ENCODE measurements at places on chromosomes 1 and 21.

- DNase-seq: no peak
These were observed 213.7 kb downstream of the KCNH1 start for GRCh38 chr1:210920258-210920657.

DNA sequence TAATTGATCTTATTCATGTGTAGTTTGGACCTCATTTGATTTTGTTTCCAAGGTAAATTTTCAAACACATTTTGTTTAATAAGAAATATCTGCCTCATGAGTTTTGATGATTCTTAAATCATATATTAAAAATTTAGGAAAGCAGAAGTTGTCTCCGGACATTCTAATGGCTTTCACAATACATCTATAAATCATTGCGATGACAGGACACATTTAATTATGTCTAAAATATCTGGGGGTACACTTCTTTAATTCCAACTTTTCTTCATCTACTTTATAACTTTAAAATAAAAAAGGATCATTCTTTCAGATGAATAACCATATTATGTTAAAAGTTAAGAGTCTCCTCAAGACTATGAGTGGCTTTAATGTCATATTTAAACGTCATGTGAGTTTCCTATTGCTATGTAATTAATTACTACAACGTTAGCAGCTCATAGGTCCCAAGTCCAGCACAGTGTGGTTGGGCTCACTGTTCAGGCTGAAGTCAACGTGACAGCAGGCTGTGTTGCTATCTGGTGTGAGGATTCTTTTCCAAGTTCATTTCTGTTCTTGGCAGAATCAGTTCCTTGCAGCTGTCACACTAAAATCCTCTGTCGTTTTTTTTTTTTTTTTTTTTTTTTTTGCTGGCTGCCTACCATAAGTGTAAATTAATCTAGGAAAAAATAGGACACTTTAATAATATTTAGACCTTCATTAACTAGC lies 893.5 kb downstream of the LTN1 start:
- DNase-seq: no peak

DNA sequence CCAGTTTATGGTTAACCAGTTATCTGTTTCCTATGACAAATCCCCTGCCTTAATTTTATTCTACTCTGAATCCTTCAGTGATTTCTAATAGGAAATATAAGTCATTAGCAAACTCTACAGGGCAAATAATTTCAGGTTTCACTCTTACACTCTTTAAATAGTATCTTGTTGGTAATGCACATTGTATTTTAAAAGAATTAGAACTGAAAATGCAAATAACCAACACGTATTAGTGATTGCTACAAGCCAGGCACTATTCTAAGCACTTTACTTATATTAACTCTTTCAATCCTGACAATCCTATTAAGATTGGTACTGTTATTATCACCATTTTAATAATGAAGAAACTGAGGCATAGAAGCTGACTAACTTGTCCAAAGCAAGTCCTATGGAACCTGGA lies 48.3 kb upstream of the LHX8 start:
- DNase-seq: no peak

- no peak for DNase-seq
These were observed 23.7 kb downstream of the RNU5D-1 start for GRCh38 chr1:44707112-44707881.

DNA sequence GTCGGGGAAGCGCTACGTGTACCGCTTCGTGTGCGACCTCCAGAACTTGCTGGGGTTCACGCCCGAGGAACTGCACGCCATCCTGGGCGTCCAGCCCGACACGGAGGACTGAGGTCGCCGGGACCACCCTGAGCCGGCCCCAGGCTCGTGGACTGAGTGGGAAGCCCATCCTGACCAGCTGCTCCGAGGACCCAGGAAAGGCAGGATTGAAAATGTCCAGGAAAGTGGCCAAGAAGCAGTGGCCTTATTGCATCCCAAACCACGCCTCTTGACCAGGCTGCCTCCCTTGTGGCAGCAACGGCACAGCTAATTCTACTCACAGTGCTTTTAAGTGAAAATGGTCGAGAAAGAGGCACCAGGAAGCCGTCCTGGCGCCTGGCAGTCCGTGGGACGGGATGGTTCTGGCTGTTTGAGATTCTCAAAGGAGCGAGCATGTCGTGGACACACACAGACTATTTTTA lies 17.1 kb downstream of the ETS2 start:
- no peak for DNase-seq

- no peak for DNase-seq
These were observed 237.2 kb downstream of the LMO4 start for GRCh38 chr1:87565861-87566260.

GRCh38 chr1:39779821-39780220 lies 8.7 kb upstream of the OXCT2 start:
- no peak for DNase-seq
